Stimulated activated CD4-positive, alpha-beta T cell treated with anti-CD3 and anti-CD28 coated beads, TNF-alpha, amount 100 ng/mL, for 24 hours (primary cell): ENCODE measurements at places on chromosomes 11 and 22.

GRCh38 chr22:36492109-36492508 is 10.7 kb upstream of the TXN2 start:
- DNase-seq = no peak

DNA sequence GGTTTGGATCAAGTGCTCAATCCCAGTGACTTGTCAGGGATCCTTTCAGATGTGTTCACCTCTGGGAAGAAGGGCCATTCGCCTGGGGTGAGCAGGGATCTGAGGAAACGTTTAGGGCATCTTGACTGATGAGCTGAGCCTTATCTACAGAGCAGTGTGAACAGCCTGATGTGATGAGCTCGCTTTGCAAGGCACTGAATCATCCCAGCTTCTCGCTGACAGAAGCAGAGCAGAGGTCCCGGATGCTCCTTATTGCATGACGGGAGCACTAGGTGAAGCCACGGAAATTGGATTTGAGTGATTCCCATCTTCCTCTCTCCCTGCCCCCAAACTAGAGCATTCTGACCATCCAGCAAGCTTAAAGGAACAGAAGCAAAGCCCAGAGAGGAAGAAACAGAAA is 46.5 kb downstream of the SEZ6L start:
- DNase-seq = no peak

GRCh38 chr11:30587269-30587812 is 1.2 kb upstream of the MPPED2 start:
- no peak for DNase-seq

DNA sequence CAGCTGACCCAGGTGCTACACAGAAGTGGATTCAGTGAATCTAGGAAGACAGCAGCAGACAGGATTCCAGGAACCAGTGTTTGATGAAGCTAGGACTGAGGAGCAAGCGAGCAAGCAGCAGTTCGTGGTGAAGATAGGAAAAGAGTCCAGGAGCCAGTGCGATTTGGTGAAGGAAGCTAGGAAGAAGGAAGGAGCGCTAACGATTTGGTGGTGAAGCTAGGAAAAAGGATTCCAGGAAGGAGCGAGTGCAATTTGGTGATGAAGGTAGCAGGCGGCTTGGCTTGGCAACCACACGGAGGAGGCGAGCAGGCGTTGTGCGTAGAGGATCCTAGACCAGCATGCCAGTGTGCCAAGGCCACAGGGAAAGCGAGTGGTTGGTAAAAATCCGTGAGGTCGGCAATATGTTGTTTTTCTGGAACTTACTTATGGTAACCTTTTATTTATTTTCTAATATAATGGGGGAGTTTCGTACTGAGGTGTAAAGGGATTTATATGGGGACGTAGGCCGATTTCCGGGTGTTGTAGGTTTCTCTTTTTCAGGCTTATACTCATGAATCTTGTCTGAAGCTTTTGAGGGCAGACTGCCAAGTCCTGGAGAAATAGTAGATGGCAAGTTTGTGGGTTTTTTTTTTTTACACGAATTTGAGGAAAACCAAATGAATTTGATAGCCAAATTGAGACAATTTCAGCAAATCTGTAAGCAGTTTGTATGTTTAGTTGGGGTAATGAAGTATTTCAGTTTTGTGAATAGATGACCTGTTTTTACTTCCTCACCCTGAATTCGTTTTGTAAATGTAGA is 1.7 kb downstream of the MALAT1 start:
- DNase-seq = no peak

- no peak for DNase-seq
Observed at GRCh38 chr11:83127310-83127637, 29.7 kb upstream of the PCF11 start.
